Suppressor macrophage (primary cell): ENCODE measurements at places on chromosomes 12 and 14.
A peak's percentile ranks its signal among the peaks of the same experiment; 100 is the strongest.

GRCh38 chr12:67069451-67070306, 199.5 kb upstream of the CAND1 start:
- peak; percentile 14 for DNase-seq

DNA sequence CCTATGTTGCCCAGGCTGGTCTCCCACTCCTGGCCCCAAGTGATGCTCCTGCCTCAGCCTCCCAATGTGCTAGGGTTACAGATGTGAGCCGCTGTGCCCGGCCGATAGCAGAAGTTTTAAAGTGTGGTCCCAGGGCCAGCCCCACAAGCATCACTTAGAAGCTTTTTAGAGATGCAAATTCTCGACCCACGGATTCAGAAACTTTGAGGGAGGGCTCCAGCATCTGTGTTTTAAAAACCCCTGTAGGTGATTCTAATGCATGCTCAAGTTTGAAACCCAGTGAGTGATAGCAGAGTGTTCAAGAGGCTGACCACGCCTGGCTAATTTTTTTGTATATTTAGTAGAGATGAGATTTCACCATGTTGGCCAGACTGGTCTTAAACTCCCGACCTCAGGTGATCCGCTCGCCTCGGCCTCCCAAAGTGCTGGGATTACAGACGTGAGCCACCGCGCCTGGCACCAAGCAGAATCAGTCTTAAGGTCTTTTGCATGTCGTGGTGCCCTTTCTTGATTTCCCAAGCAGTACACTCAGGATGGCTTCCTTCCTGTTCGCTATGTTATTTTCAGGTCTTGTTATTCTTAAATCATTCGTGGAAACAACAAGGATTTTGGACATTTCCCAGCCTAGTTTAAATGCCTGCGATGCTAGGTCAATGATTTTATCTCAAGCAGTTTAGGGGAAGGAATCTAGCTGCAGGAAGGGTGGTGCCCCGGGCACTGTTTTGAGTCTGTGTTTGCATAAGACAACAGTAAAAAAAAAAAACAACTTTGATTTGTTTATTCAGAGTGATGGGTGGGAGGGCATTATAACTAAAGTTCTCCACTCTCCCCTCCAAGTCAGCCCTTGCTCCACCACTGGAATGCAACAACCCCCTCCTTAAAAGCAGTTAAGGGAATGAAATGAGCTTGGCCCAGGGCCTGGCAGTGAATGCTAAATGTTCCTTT, 9.2 kb upstream of the RILPL2 start:
- DNase-seq, result no peak

DNA sequence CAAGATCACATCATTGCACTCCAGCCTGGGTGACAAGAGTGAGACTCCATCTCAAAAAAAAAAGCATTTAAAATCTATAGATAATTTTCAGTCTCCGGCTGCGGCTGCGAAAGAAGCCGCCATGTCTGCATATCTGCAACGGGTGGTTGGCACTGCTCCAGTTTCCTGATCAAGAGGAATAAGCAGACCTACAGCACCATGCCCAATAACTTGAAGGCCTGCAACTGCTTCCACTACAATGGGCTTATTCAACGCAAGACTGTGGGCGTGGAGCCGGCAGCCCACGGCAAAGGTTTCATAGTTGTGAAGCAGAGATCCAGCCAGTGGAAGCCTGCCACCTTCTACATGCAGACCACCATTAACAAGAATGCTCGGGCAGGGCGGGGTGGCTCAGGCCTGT, 30.6 kb upstream of the EID3 start:
- no peak for DNase-seq

- no peak for DNase-seq
These were observed 46.1 kb downstream of the FRMD6 start for GRCh38 chr14:51697848-51698247.

DNA sequence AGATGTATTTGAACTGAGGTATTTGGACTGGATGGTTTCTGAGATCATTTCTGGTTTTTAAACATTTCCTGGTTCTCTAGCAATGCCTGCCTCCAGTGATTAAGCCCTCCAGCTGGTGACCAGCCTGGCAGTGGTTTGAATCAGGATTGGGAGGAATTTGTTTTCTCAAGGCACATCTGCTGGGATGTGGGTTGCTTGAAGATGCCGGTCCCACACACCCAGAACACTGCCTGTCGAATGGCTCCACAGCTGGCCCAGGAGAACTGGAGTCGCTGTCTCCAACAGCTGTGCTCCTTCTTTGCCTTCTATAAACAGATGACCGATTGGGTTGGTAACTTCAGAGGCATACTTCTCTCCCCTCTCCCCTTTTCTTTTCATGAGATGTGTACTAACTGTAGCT, 258.0 kb upstream of the DDHD1 start:
- DNase-seq, result no peak

GRCh38 chr14:62443796-62444195, 601.5 kb downstream of the KCNH5 start:
- no peak for DNase-seq
